ENCODE measurements at places on chromosomes 11 and 22.
A peak's percentile ranks its signal among the peaks of the same experiment; 100 is the strongest.

GRCh38 chr11:69377953-69378302, 84.0 kb downstream of the MYEOV start:
- no peak overlapping the region for H3K27ac ChIP-seq
- DNase-seq = no peak
- H3K27me3 ChIP-seq = peaks cover 2% of the 10 kb centered on the region
- H3K4me1 ChIP-seq = no peaks in the 10 kb centered on the region

GRCh38 chr22:38981005-38981991, 849 bp upstream of the APOBEC3B start:
- peak overlapping the region; percentile 62 for H3K4me3 ChIP-seq
- no peak for DNase-seq
- no peaks in the 10 kb centered on the region for H3K27me3 ChIP-seq
- H3K27ac ChIP-seq = peak overlapping the region; percentile 94
- H3K4me1 ChIP-seq = peaks cover 13% of the 10 kb centered on the region

GRCh38 chr22:47954107-47954506, 1191.7 kb downstream of the TBC1D22A start:
- H3K27me3 ChIP-seq = no peaks in the 10 kb centered on the region
- H3K27ac ChIP-seq = no peak overlapping the region
- no peak overlapping the region for H3K4me3 ChIP-seq

GRCh38 chr22:44408829-44409192, 89.2 kb downstream of the RTL6 start:
- H3K36me3 ChIP-seq = no peaks in the 10 kb centered on the region
- peaks cover 21% of the 10 kb centered on the region for H3K4me1 ChIP-seq
- no peak for DNase-seq
- no peak overlapping the region for H3K27ac ChIP-seq
- no peak overlapping the region for H3K4me3 ChIP-seq

Data from mesothelial cell of epicardium (in vitro differentiated cells).